ENCODE measurements at places on chromosomes 6 and 20.
A peak's percentile ranks its signal among the peaks of the same experiment; 100 is the strongest.

GRCh38 chr20:50220093-50220893 is 29.7 kb downstream of the CEBPB start:
- no peak for DNase-seq

DNA sequence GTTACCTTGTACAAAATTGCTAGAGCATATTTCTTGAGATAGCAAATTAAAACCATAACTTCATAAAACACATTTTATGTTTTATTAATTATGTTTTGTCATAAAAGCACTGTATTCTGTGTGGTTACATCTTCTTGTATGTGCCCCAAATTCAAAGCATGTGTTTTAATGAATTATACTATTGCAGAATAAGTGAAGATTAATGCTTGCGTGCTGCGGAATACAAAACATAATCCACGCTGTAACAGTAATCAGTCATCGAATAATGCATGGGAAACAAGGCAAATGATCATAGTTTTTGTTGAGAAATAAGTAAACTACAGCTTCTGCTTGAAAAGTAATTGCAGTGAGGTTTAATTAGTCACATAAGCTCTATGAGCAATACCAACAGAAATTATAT is 459.2 kb upstream of the SOX4 start:
- DNase-seq: no peak

GRCh38 chr6:28980852-28981430 is 24.2 kb downstream of the ZNF311 start:
- DNase-seq: peak; percentile 92

- peak; percentile 75 for DNase-seq
Measured at GRCh38 chr6:593139-593906, 63.6 kb downstream of the HUS1B start.

GRCh38 chr6:53250176-53251032 is 98.3 kb downstream of the ELOVL5 start:
- no peak for DNase-seq

DNA sequence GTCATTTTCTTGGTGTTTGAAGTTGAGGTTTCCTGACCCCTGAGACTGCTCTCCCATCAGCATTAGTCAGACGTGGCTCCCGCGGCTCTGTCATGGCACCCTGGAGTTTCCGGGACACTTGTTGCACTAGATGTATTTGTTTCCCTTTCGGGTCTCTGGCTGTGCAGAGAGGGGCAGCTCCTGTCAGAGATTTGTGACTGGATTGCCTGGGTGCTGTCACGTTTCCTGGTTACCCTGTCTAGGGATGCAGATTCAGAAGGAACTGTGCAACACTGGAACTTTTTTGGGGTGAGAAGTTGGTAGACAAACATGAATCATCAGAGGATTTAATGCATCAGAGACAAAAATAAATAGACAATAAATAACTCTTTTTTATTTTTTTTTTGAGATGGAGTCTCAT is 431.8 kb upstream of the MAN1A1 start:
- peak; percentile 18 for DNase-seq

GRCh38 chr6:139812939-139813338 is 438.5 kb upstream of the CITED2 start:
- DNase-seq: no peak

DNA sequence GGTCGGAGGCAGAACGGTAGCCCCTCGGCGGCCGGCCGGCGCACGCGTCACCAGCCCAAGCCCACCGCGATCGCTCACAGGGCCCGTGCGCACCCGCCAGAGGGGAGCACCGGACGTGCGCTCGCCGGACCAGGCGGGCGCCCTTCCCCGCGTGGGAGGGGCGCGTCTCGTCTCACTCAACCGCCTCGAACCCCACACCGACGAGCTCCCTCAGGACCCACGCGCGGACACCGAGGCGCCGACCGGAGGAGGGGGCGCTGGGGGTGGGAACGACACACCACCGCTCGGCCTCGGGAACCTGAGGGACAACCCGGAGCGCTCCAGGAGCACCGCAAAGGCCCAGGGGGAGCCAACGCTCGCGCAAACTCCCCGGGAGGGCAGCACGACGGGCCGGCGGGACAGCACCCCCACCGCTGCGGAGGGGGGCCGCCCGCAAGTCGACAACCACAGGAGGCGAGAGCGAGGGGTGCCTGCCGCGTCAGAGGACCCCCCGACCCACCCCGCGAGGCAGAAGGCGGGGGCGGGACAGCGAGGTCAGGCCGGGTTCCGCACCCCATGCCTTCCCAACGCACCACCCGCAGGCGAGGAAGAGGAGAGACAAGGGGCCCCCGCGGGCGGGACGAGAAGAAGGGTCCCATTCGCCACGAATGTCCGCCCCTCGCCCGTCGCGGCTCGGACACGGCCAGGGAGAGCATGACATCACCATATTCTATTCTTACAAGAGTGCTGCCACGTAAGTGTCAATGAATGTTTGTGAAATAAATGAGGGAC is 512.7 kb upstream of the ZNF337 start:
- DNase-seq: peak; percentile 61

DNA sequence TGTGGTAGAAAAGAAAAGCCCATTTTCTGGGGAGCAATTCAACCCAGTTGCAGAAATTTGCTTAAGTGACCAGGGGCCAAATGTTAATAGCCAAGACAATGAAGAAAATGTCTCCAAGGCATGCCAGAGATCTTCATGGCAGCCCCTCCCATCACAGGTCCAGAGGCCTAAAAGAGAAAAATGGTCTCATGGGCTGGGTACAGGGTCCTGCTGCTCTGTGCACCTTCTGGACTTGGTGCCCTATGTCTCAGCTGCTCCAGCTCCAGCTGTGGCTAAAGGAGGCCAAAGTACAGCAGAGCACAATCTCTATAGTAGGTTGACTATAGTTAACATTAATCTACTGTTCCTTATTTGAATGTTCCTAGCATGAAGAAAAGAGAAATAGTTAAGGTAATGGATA is 44.7 kb downstream of the FRK start:
- DNase-seq: no peak

DNA sequence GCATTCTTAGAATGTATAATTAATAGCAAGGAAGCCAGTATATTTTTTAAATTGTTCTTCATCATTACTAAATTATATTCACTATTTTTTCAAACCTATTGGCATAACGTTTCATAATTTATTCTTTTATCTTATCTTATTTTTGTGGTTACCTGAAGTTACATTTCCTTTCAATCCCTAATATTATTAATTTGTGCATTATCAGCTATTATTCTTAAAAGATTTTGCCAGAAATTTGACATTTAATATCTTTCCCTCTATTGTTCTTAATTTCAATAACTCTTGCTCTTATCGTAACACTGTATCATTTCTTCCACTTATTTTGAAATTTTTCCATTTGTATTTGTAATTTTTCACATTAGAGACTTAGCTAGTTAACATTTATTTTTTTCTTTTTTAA is 18.4 kb downstream of the OR14J1 start:
- no peak for DNase-seq

GRCh38 chr6:40845553-40845952 is 193.5 kb downstream of the UNC5CL start:
- peak; percentile 73 for DNase-seq

GRCh38 chr20:57622201-57622570 is 2.0 kb upstream of the ZBP1 start:
- no peak for DNase-seq

GRCh38 chr20:62797671-62798532 is 1.6 kb downstream of the MRGBP start:
- no peak for DNase-seq

DNA sequence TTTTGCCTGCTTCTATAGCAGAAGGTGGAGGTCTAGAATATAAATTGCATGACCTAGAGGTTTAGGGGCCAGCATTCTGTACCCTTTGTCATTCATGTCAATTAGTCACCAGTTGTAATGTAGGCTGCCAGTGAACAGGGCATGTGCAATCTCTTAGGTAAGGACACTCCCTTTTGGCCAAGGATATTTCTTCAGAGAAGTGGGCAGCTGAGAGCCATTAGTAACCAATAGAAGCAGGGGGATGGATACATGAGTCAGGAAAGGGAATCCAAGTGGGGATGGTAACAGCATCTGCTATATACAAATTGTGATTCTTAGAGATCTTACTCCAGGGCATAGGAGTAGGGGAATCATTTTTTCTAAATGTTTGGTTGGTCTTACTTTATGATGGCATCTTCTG is 494.2 kb upstream of the JAG1 start:
- DNase-seq: no peak

GRCh38 chr6:32974541-32975308 is 6.3 kb downstream of the BRD2 start:
- DNase-seq: peak; percentile 28

DNA sequence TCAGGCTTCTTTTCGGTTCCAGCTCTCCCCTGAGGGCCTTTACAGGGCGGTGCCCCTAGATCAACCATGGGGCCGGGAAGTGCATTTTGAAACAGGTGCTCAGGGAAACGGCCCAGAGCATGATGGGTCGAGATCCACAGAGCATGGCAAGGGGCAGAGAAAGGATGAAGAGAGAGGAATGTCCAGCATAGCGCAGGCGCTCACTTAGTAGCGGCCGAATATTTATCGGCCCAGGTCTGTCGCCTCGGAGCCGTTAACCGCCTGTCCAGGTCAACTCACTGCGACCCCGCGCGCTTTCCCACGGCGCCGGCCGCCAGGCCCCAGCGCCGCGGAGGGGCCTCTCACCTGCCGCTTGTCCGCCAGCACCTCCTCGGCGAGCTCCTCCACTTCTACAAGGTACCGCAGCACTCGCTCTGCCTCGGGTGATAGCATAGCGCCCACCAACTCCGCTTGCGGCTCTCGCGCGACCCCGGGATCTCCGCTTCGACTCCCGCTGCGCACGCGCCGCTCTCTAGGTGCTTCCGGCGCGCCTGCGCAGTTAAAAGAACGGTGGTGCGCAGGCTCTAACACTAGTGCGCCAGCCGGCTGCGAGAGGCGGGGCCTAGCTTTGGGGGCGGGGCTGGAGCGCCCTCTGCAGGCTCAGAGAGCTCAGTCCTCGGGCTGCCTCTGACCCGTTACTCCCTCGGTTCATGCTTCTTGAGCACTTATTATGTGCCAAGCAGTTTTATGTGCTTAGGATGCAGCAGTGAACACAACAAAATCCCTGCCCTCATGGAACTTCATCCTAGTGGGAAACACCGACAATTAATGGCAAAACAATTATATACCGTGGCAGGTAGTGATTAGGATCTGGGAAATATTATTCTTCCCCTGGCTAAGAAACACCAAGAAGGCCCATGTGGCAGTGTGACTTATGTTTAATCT is at the start of gene PDRG1:
PDRG1 (minus strand) TSS at position 517 of the 924 bp plus-strand sequence; CDS start at position 432, 85 bp downstream.
- peak; percentile 98 for DNase-seq

- no peak for DNase-seq
Measured at GRCh38 chr6:134706153-134706552, 243.7 kb downstream of the ALDH8A1 start.

GRCh38 chr6:50091641-50092040 is 41.9 kb upstream of the DEFB112 start:
- DNase-seq: peak; percentile 58

DNA sequence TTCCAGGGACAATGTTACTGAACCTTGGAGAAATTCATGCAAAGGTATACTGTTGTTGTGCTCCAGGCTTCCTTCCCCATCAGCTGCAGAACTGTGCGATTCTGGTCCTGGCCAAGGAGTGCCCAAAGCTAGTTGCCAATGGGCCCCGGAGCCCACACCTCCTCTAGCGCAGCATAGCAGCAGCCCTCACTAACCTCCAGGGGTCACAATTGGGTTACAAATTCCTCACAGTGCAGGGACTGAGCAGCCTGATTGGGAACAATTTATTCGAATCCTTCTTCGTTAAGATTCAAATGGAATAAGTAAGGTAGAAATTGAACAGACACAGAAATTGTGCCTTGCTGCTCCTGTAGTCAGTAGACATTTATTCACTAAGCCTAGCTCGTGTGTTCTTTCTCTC is 284.9 kb downstream of the PRKN start:
- DNase-seq: peak; percentile 34

DNA sequence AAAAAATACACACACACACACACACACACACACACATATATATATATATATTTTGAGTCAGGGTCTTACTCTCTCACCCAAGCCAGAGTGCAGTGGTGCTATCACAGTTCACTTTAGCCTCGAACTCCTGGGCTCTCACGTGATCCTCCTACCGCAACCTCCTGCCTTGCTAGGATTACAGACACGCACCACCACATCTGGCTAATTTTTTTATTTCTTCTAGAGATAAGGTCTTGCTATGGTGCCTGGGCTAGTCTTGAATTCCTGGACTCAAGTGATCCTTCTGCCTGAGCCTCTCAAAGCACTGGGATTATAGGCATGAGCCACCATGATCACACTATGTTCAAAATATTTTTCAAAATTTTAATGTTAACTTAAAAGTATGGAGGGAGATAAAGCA is 43.5 kb downstream of the NUP153 start:
- DNase-seq: no peak

DNA sequence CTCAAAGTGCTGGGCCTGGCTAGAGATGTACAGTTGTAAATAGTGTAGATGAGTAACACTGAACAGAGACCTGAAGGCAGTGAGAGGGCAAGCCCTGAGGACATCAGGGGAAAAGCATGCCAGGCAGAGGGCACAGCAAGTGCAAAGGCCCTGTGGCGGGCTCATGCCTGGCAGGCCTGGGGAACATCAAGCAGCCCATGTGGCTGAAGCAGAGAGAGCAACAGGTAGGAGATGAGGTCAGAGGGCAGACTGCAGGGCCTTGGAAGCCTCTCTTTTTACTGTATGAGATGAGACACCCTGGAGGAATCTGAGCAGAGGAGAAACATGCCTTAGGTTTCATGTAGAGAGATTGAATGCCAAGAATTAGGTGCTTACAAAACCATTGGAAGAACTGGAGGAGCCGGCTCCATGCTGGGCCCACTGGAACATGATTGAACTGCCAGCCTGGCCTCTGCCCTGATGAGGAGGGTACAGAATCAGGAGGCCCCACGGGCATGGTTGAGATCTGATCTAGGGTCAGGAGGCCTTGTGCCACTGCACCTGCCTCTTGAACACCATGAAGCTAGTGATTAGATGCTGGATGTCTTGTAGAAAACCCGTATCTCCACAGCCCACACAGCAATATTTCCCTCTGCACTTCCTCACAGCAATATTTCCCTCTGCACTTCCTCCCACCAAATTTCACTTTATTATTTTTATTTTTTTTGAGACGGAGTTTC is 5.9 kb upstream of the HMGA1 start:
- no peak for DNase-seq

DNA sequence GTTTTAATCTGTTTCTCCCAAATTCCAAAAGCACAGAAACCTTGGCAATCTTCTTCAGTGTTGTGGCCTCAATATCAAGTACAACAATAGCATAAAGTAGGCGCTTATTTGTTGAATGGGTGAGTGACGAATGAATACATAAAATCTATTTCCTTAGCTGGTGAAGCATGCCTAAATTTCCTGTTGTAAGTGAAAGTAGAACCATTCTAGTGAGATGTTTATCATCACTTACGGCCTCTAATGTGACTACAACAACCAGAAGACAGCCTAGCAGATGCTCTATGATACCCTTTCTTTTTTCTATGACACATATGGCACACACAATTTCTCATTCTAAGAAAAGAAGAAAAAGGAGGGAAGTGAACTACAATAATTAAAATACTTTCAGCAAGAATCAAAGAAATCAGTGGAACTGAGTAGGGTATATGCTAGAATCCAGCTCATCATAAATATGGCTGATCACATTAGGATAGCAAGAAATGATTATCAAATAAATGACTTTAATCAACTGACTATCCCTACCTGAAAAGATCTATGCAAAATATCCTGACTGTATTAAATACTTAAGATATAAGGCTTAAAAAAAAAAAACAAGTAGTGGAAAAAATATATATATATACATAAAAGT is 67.4 kb downstream of the BTBD9 start:
- DNase-seq: no peak

- no peak for DNase-seq
Measured at GRCh38 chr6:2127484-2127911, 117.9 kb downstream of the GMDS start.

Measured in DMS53 (cell line).